ENCODE measurements at places on chromosomes 13 and 19.

- no peak for DNase-seq
Observed at GRCh38 chr13:22929381-22930126, 251.2 kb upstream of the SGCG start.

GRCh38 chr13:74973935-74974879 lies 507.8 kb downstream of the TBC1D4 start:
- DNase-seq: no peak

DNA sequence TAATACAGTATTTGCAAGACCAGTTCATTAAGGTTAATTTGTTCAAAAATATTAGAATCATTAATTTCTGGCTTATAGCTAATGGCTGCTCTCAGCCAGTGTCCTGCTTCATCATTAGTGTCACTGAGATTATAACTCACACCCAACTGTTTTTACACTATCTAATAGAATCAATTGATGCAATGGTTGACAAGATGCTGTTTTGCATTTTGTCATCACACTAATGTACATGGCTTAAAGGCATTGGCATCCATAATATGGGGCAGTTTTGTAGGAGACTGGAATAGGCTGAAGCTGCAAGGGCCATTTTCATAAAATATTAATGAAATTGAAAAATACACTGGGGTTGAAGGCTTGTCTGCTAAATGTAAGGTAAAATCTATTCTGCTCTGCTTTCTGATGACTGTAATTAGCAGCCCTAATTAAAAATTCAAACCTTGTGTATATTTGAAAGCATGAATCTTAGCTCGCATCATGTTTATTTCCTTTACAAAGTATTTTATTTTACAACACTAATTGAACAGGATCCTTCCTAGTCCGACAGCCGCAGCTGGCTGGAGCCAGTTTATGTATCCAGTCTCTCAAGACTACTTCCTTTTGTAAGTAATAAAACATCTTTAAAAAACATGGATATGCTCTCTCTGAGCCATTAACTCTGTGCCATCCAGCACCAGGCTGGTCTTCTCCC lies 296.7 kb downstream of the POU4F1 start:
- no peak for DNase-seq

- no peak for DNase-seq
Observed at GRCh38 chr13:25080773-25081172, 15.2 kb upstream of the PABPC3 start.

- DNase-seq: no peak
Observed at GRCh38 chr13:59495299-59495698, 668.4 kb downstream of the DIAPH3 start.

GRCh38 chr13:69948016-69948415 lies 159.6 kb upstream of the ATXN8OS start:
- DNase-seq: no peak

GRCh38 chr13:110713981-110714796 lies 689 bp downstream of the ING1 start:
- peak; percentile 54 for DNase-seq

GRCh38 chr19:16465239-16465638 lies 6.5 kb downstream of the EPS15L1 start:
- no peak for DNase-seq

GRCh38 chr13:32878163-32878562 lies 138.1 kb upstream of the KL start:
- DNase-seq: no peak

Measured in stimulated activated CD8-positive, alpha-beta memory T cell treated with anti-CD3 and anti-CD28 coated beads, Interleukin-15, amount 100 ng/mL, for 1 hour (primary cell).